ENCODE measurements at places on chromosomes 12 and 14.

DNA sequence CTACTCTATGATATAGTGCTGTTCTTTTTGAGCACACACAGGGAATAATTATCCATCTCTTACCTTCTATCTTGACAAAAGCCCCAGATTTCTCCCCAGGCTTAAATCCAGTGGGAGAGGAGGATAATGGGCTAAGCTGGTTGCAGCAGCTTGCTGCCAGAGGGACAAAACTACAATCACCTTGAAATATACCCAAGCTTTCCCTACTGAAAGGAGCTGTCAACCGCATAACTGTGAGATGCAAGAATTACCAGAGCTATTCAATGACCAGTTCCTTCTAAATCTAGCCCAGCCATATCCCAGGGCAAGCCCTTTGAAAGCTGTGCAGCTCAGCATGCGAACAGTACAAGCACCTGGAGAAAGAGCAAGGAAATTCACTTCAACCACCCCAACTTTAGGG, 943 bp upstream of the MGAT4C start:
- no peak for DNase-seq

DNA sequence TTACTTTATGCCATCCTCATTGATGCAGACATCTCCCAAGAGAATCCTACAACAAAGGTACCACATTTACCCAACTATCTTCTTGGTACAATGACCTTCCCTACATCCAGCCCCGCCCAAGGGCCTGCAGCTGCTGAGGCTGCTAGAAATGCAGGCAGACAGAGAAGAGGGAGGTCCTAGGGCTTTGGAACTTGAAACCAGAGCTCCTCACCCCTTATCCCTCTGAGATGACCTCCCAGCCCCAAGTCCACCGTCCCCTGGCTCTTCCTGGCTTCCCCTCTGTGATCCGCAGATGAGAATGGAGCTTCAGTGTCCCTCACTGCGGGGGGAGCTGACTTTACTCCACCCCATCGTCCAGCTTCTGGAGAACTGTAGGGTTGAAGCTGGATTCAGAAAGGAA, 1.6 kb upstream of the TNFRSF1A start:
- no peak for DNase-seq

DNA sequence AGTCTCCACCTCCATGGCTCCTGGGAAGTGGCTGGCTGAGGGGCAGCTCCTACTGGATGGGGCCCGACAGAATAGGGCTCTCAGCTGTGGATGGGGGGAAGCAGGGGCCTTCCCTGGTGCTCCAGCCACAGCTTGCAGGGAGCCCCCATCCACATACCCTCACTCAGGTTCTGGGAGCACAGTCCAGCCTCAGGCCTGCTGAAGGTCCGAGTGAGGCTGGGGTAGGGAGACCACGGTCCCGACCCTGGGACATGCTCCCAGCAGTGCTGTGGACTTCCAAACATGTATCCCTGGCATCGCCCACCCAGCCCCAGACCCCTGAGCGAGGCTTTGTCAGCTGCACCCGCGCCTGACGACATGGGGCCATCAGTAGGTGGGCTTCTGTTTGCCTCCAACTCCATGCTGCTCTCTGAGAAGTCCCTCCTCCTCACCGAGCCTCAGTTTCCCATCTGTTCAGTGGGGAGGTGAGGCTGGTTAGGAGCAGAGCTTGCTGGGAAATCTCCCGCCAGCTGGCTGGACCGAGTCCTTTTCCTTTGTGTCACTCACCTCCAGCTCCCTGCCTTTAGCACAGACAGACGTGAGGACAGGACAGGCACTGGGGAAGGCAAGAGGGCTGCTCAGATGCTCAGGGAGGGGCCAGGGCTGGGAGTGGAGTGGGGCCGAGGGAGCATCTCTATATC, 9.1 kb upstream of the ATG101 start:
- no peak for DNase-seq

DNA sequence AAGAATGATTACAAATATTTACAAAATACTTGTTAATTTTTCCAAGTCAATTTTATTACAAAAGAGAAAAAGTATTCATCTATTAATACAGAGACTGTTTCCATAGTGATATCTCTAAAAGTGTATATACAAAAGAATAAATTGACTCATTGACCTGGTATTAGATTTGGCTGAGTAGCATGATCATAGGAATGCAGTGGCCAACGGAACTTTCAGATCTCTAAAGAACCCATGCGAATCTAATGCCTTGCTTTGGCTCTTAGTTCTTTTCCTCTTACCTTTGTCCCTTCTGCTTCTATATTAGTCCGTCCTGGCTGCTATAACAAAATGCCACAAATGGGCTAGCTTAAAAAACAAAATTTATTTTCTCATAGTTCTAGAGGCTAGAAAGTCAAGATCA, 717.8 kb downstream of the TMTC2 start:
- DNase-seq = no peak

DNA sequence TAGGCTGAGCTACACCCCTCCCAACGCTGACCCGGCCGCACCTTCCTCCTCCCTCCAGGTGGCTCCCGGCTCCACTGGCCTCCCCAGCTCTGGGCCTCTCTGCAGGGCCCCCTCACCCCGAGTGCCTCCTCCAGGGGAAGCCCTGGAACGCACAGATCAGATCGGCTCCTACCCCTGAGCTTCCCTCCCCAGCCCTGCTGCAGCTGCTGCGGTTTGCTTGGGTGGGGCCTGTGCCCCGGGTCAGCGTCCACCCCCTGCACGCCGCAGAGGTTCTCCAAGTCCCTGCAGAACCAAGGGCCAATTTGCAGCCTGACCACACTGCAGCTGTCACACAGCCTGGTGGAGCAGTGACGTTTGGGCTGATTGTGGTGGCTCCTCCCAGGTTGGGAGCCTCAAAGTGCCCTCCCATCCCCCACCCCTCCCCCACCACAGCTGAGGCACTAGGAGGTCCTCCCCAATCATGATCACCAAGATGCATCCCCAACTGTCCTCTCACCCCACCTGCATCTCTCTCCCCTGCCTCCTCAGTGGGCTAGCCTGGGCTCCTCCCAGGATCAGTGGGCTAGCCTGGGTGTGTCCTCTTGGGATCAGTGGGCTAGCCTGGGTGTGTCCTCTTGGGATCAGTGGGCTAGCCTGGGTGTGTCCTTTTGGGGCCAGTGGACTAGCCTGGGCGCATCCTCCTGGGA, 12.8 kb upstream of the FBRSL1 start:
- DNase-seq = no peak

GRCh38 chr12:99388671-99389195, 258.8 kb upstream of the GARIN6 start:
- no peak for DNase-seq

DNA sequence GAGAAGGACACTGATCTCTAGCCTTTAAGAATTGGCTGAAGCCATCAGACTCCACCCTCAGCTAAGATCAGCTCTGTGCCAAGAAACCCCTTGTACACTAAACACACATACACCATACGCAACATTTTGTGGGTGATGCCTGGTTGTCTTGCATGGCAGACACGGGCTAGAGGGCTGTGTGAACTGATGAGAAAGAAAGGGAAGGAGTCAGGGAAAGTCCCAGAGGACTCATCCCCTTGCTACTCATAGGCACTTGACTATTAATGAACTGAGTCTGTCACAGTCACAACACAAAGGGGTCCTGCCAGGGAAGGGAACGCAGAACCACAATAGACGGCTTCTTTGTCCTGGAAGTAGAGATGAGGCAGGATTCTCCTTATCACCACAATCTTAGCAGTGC, 80.8 kb downstream of the EMP1 start:
- no peak for DNase-seq

GRCh38 chr12:120628919-120629318, 11.5 kb upstream of the CABP1 start:
- DNase-seq = no peak

DNA sequence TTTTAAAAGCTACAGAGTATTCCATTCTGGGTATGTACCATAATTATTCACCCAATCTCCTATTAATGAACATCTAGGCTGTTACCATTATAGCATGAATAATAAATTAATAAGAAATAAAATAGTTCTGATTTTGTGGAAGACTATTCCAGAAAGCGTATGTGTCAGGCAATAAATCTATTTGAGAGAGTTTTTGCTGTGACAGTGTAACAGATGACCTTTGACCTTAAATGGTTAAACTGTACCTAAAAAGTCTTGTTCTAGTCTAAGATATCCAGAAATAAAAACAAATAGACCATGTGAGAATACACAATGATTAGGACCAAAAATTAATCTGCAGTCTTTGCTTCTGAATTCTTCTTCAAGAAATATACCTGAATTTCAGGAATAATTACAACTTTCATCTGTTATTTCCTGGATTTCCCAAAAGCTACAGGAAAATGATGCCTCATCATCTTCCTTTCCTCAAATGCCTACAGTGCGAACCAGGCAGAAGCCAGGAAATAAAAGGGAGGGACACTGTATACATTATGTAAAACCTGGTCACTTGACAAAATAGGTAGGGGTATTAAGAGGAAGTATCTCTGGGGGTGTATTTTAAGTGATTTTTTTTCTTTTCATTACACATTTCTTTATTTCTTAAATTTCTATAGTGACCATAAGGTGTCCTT, 7.3 kb downstream of the TM7SF3 start:
- no peak for DNase-seq

- DNase-seq = no peak
Observed at GRCh38 chr14:72675126-72675525, 218.8 kb downstream of the DPF3 start.

DNA sequence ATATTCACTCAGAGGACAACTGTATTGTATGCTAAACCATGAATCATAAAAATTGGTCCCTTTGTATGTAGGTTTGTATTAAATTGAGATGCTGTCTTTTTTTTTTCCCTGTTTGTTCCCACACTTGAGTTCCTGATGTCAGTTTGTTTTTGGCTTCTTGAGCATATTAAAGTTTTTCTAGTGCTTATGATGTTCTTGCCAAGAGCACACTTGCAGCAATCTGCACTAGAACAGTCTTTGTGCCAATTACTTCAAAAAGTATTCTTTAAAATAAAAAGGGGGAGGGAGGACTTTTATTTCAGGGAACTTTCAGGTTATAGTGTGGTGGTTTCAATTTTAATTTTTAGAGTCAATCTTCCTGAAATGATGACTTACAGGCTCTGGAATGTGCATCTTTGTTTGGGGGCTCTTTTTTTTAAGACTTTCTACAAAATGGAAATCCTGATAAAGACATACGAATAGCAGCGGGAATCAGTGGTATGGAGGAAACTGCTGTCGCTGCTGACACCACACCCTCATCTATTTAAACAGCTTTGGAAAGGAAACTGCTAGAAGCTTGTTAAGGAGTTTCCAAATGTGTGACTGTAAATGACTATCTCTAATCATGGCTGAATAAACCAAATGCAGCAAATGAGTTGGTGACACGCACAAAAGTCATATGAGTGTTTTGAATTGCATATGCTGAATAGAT, 188.6 kb downstream of the EGLN3 start:
- DNase-seq = no peak

DNA sequence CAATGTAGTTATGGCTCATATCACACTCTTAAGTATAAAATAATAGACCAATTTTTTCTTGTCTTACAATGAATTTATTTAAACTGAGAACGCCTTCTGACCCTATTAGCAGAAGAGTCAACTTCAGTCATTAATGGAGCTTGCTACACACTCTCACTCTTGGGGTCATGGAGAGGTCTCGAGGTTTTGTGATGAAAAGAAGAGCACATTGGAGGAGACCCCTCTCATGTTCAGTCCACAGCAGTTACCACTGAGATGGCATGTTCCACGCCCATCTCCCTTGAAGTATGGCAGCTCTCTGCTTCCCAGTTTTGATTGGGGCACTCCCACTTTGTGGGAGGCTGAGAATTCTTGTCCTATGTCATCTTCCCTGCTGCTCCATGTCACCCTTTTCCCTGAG, 266.4 kb downstream of the RPS29 start:
- no peak for DNase-seq

- no peak for DNase-seq
Observed at GRCh38 chr14:63499701-63500250, 43.4 kb downstream of the PPP2R5E start.

DNA sequence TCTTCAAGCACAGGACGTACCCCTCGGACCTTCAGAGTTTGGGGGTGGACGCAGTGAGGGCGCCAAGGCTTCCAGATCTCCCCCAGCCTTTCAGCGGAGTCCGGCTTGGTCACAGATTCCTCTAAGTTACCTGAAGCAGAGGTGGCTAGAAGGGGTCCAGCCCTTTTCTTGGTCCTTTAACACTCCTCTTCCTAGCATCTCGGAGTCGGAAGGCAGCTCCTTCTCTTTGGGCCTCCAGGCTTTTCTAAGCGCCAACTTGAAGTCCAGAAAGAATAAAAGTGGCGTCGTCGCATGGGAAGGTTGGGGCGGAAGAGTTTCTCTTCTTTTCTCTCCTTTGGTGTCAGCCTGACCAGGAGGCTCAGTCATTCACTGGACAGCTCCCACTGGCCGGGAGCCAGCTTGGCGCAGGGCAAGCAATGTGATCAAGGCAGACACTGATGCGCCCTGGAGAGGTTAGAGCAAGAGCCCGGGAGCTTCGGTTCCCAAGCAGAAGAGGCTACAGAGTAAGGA, 9.6 kb downstream of the OR6S1 start:
- DNase-seq = no peak

DNA sequence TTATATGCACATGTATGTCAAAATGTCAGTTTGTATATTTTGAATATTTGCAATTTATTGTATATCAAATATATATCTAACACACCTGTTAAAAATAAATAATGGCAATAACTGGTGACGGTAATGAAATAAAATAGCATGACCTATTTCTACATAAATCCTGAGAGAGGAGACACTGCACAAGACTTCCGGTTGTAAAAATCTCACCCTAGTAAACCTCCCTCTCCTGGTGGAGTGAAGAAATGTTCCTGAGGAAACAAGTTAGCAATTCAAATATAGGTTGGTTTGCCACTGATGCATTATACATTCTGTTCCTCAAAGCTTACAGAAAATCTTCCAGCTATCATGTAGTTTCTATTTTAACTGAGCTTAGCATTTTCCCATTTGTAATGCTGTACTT, 166.1 kb upstream of the SYT10 start:
- no peak for DNase-seq

DNA sequence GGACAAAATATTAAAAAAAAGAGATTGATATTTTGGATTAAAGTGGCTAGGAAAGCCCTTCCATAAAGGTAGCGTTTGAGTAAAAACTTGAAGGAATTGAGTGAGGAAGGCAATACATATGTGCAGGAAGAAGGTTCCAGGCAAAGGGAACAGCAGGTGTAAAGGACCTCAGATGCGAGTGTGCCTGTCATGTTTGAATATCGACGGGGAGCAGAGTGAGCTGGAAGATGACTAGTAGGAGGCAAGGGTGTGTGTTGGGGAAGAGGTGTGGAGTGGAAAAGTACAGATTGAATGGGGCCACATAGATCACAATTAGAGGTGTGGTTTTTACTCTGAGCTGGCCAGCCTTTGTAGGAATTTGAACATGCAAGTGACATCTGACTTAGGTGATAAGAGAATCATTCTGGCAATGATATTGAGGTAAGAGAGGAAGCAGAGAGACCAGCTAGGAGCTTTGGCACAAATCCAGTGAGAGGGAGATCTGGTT, 15.0 kb upstream of the FBXO33 start:
- no peak for DNase-seq

- no peak for DNase-seq
Observed at GRCh38 chr12:111453071-111453989, 47.6 kb downstream of the SH2B3 start.
